ENCODE measurements at places on chromosomes 13 and 19. TPM values are rescaled to one million over a fixed set of nuclear protein-coding genes. Genes with fewer than 3 reads are reported as not detected.

ZNF615 gene
- 12.9 TPM for total RNA-seq

ADGRE1 gene
- total RNA-seq: 1.00 TPM

ARHGAP33 gene
- 31.5 TPM for total RNA-seq

SPRED3 gene
- 2.5 TPM for total RNA-seq

ZNF112 gene
- not detected for total RNA-seq

BBC3 gene
- total RNA-seq: 9.7 TPM

SCGB2B2 gene
- total RNA-seq: 0.57 TPM

AXL gene
- total RNA-seq: not detected

CPAMD8 gene
- total RNA-seq: 0.39 TPM

GRCh38 chr13:106490569-106491321 is 44.7 kb downstream of the EFNB2 start:
- no peak for DNase-seq

GRCh38 chr19:53880711-53881481 is 1.1 kb upstream of the PRKCG start:
- no peak for DNase-seq

DNA sequence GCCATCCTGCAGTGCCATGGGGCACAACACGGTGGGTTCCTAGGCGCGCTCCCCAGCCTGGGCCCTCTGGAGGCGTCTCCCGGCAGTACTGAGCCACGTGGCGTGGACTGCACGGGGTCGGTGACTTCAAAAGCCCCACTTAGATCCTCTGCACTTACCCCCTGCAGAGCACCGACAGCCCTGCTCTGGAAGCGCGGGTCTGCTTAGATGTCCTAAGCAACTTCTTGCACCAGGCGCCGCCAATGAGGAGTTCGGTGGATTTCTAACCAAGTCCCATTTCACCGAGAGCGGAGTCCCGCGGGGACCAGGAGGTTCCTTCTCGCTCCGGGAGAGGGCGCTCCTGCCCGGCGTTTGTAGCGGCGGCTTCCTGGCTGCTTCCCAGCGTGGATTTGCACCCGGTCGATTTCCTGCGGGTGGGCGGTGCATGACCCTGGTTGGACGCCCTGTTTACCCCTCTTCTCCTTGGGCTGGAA is 25.2 kb upstream of the ZNF845 start:
- DNase-seq: no peak

- DNase-seq: no peak
Observed at GRCh38 chr13:77460195-77460594, 75.3 kb upstream of the SCEL start.

GRCh38 chr13:106525865-106526264 is 9.6 kb downstream of the EFNB2 start:
- DNase-seq: no peak

DNA sequence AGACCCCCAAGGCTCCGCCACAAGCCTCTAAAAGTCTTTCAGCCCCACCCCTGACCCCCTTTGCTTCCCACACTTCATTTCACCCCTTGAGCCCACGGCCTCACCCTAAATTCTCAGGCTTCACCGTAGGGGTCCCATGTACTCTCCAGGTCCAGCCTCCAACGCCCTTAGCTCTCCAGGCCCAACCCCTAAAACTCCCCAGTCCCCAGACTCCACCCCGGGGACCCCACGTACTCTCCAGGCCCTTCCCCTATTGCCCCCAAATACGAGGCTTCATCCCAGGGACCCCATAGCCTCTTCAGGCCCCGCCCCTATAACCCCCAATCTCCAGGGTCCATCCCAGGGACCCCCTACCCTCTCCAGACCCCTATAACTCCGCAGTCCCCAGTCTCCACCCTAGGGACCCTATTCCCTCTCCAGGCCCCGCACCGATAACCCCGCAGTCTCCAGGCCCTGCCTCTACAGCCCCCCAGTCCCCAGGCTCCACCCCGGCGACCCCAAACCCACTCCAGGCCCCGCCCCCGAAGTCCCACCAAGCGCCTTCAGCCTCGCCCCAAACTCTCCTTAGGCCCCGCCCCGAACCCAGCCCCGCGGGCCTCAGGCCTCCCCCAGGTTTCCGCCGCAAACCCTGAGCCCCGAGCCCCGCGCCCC is 619 bp downstream of the MED16 start:
- no peak for DNase-seq

DNA sequence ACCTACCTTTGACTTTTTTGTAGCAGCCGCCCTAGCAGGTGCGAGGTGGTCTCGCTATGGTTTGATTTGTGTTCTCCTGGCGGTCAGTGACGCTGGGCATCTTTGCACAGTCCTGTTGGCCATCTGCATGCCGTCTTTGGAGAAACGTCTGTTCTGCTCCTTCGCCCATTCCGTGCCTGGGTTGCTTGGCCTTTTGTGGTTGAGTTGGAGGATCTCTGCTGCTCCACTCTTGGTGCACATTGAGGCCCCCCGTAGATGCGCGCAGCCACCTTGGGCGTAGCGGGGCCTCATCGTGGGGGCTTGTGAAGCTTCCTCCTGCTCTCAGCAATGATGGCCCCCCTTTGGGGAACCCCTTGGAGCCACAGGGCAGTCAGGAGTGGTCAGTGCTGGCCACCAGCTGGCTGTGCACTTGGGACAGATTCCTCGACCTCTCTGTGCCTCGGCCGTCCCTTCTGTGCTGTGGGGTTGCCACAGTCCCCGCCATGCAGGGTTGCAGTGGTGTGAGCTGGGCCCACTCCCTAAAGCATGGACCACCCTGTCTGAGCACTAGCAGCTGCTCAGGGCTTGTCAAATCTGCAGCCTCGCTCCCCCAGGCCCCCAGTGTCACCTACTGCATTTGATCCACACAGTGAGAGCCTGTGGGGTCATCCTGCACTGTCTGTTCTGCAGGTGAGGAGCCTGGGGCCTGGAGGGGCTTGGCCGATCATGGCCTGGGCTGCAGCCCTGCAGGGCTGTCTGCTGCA is 170.8 kb downstream of the KDM4B start:
- no peak for DNase-seq

DNA sequence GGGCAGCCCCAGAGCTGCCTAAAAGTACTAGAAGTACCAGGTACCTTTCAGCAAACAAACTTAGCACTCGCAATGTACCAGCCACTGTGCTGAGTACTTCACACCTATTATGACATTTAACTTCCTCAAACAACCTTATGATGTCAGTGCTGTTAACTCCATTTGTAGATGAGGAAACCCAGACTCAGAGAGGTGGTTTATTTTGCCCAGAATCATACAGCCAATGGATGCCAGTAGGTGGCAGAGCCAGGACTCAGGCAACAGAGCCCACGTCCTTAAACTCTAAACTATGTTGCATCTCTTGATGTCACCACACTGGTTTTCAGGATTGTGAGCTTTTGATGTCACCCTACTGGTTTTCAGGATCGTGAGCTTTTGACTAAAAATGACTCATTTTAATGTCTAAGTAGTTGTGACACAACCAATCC is 78.9 kb downstream of the FLT1 start:
- no peak for DNase-seq

- no peak for DNase-seq
Observed at GRCh38 chr13:28744656-28745055, 25.9 kb upstream of the SLC46A3 start.

DNA sequence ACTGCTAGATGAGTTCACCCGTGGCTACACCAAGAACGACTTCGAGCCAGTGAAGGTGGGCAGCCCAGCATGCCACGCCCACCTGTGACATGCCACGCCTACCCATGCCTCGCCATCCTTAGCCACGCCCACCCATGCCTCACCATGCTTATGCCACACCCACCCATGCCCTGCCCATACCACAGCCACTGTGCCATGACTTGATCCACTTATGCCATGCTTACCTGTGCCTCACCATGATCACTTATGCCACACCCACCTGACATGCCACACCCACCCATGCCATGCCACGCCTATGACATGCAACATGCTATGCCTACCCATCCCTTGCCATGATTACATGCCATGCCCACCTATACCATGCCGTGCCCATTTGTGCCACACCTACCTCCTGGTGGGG is 12.9 kb upstream of the USE1 start:
- no peak for DNase-seq

GRCh38 chr13:41955605-41956004 is 5.3 kb downstream of the VWA8 start:
- DNase-seq: no peak

DNA sequence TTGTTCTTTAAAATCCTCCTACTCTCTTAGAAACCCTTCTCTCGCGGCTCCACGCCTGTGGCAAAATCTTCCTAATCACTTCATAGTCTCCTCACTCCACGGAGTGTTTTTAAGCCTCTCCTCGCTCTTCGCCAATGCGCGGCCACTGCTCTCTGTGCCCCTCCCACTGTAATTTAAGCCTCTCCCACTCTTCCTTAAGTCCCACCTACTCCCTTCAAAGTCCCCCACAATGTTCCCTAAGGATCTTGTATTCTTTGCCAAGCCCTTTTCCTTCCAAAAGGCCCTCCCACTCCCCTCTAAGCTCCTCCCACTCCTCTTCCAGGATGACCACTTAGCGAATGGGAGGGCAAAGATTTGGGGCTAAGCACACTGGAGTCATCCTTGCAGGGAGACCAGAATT is 1.3 kb downstream of the FIZ1 start:
- no peak for DNase-seq

GRCh38 chr13:60662595-60662994 is 265.6 kb downstream of the TDRD3 start:
- DNase-seq: no peak

DNA sequence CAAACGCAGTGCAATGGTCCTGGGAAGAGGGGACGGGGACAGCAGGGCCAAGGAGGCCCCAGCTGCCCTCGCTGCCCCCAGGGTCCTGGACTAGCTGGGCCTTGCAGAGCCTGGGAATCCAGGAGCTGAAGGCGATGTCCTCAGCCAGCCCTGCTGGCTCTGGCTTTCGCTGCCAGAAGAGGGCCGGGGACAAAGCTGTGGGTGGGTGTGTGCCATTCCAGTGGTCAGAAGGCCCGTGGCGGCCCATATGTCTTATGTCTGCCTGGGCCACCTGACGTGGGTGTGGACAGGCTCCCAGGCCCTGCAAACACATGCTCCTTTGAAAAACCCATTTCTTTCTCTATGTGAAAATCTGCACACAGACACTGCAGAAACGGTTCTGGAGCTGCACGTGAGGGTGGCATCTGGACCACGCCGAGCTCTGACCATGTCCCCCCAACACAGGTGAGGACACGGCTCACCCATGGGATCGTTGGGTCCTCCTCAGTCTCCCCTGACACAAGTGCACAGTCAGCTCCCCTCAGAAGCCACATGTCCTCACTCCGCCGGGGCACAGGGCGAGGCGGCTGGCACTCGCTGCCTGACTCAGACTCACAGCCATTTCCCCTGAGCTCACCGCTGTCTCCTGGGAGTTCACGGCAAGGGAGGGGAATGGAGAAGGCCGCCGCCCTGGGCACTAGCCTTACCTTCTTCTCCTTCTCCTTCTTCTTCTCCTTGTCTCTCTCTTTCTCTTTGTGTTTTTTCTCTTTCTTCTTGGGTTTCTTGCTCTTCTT is 16.9 kb downstream of the IZUMO4 start:
- DNase-seq: no peak

DNA sequence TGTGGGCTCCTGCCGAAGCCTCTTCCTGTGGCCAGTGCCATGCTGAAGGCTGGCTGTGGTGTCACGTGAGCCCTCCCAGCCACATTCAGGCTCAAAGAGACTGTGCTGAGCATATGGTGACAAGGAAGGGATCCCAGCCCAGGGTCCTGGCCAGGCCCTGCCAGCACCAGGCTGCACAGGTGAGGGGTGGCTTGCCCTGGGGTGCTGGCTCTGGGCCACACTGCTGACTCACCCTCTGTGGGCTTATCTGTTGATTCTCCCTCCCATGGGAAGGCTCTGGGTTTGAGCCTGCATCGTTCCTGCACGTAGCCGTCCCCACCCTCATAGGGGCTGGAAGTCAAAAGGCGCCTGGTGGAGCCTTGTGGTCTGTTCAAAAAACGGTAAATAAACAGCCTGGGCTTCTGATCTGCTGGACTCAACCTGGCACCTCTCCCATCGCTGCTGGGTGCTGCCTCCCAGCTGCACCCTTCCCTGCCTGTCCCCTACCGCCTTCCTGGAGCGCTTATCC is 31.1 kb downstream of the DNM2 start:
- no peak for DNase-seq

GRCh38 chr19:17579661-17580244 is 24.3 kb downstream of the COLGALT1 start:
- DNase-seq: no peak

DNA sequence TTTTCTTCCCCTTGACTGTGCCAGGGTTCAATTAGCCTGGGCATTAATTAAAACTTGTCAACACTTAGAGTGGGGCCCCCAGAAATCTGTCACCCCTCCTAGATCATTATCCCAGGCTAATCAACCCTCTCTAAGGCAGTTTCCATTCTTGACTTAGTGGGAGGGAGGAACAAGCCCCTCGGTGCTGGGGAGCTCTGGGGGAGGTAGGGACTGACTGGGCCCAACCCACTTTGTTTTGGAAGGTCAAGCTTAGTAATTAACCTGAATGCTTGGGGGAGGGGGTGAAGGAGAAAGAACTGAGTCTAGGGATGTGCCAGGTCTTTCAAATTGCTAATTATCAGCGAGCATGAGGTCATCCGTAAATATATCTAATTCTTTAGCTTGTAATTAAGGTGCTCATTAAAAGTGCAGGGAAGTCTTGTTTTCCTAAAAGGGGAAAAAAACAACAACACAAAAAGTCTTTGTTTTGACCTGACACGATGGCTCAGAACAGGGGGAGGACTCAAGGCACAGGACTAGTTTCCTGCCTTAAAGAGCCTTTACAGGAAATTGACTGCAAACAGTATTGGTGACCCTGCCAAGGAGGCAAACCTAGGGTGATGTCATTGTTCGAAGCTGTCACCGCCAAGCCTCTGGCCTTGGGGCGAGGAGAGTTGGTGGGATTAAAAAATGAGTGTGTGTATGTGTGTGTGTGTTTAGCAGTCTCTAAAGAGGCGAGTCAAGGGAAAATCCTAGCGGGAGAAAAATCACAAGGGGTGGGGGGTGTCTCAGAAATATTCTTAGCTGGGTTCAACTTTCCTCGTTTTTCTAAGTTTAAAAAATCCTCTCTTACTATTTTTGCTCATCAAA is 19.4 kb downstream of the ACTN4 start:
- peak; percentile 84 for DNase-seq

DNA sequence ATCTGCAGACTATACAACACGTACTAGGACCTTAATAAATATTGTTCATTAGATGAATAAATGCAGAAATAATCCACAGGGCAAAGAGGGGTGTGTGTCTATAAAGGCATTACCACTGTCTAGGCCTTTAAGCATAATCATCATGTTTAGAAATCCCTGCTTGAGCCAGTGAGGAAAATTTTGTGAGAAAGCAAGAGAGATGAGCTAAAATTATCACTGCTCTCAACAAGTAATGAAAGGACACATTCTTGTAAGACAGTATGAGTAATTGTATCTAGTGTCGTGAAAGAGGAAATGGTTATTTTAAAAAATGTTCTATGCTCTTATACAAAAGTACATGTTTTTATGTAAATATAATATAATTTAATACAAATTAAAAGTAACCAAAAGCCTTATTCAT is 1699.4 kb downstream of the PCDH9 start:
- no peak for DNase-seq

GRCh38 chr13:74819549-74819948 is 662.4 kb downstream of the TBC1D4 start:
- no peak for DNase-seq

DNA sequence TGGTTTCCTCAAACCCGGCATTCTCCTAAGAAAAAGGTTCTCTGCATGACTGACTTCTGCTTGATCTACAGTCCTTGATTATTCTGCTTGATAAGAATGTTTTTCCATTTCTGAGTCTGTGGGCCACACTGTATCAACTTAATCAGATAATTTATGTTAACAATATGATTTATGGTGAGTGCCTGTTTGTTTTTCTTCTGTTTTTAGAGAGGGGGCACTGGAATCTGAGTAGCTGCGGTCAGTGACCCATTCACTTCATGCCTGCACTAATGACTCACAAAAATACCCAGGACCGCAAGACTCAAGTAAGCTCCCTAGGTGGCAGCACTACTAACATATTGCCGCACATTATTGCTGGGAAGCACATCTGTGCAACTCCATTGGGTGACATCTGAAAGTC is 542.3 kb upstream of the ATXN8OS start:
- no peak for DNase-seq
